Upper lobe of left lung (tissue), 6 donors: ENCODE measurements at places on chromosomes 5 and 9. TPM values are rescaled to one million over a fixed set of nuclear protein-coding genes. Genes with fewer than 3 reads are reported as not detected.

GRCh38 chr9:104738452-104738851, 9.0 kb upstream of the NIPSNAP3A start:
- DNase-seq, result no peak

DNA sequence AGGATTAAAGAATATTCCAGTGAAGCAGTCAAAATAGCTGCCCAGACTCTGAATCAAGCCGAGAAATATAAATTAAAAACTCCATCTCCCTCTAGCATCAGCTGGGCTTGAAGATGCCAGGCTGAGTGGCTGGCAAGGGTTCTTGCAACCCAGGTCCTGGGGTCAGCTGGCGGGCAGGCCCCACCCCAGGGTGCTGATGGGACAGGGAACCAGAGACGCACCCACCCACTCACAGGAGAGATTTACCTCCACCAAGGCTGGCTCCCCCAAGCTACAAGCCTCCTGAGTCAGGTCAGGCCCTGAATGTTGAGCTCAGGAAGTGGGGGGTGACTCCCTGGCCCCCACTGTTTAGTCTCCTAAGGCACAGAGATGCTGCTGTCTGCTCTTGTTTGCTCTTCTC, 83.9 kb upstream of the HSPA9 start:
- no peak for DNase-seq

- DNase-seq, result no peak
These were observed 197.0 kb downstream of the TAF11L14 start for GRCh38 chr5:17831279-17831678.

TRIM7 gene
- total RNA-seq, result 2.0 TPM

HMCN2 gene
- 1.0 TPM for total RNA-seq
